ENCODE measurements at places on chromosomes 16 and 17.

- no peak for DNase-seq
Measured at GRCh38 chr16:8581831-8582580, 8.3 kb downstream of the TMEM114 start.

DNA sequence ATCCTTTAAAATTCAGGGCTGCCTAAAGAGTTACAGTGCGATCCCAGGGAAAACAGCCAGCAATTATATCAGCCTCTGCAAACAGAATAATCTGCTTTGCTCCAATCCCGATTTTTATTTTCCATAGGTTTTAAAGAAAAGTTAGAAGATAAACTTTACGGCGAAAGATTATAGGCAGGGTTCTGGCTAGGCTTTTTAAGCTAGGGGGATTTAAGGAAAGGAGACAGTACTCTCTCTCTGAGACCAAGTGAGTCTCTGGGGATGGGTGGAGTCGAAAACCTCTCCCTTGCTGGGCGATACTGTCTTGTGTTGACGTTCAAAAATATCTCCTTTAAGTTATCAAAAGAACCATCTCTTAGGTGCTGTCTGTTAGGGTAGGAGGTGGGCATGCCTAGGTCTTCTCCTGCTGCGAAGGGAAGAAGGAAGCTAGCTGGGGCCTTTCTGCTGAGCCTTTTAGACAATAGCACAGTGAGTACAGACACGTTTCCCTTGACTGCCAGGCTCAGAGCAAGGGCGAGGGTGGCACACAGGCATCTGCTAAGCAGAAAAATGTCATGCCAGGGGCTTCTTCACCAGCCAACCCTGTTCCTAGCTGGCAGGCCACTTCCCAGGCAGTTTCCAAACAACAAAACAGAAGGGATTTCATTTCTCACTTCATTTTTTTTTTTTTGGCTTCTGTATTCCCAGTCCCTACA is 167.9 kb upstream of the MAF start:
- no peak for DNase-seq

DNA sequence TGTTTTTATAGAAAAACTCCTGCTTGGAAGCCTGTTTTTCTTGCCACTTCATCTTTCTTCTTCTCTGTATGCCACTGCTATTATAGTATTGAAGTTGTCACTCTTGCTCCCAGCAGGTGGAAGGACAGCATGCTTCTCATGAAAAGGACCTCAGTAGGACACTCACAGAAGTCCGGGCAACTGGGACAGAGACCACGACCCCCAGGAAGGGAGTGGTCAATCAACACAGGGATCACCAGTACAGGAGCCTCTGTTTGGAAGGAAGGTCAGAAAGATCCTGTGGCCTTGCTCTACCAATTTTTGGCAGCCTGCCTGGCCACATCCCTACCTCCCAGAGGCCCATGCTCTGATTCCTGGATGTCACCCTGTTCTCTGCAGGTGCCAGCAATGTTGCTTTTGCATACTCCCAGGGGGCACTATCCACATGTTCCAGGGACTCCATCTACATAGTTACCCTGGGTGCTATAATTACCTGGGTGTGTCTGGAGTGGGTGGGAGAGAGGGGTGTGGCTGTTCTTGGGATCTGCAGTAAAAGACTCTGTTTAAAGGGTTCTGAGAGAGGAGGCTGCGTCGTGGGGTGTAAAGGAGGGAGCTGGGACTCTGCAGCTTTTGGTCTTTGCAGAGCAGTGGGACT is 13.7 kb upstream of the AKAP10 start:
- no peak for DNase-seq

DNA sequence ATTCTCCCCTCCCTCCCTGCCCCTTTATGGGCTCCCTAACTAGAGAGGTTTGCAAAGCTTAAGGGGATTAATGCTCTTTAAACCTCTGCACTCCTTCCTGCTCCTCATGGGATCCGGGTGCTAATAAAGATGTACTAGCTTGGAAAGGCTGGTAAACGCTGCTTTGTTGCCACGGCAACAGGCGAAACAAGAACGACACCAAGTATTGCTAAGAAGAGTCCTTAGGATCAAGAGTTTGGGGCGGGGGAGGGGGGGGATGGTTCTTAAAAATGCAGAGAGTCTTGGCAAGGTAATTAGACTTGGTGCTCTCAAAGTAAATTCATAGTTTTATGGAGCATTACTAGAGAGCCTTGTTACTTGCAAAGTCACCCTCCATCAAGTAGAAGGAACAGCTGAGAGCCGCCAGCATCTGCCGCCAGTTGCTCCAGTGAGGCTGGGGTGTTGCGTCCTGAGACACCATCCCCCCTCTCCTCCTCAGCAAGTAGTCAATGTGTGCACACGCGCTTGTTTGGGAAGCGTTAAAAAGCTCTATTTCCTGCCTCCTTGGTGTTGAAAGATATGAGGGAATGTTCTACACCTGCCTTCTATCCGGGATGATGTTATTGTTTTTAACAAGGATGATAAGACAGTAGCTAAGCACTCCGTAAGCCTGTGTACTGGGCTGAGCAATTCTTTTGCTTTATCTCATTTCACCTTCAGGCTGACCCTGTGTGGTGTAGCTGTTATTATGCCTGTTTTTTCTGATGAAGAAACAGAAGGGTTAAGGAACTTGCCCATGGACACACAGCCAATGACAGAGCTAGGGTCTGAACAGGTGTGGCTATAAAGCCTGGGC is 190.9 kb downstream of the CCDC182 start:
- DNase-seq = no peak

DNA sequence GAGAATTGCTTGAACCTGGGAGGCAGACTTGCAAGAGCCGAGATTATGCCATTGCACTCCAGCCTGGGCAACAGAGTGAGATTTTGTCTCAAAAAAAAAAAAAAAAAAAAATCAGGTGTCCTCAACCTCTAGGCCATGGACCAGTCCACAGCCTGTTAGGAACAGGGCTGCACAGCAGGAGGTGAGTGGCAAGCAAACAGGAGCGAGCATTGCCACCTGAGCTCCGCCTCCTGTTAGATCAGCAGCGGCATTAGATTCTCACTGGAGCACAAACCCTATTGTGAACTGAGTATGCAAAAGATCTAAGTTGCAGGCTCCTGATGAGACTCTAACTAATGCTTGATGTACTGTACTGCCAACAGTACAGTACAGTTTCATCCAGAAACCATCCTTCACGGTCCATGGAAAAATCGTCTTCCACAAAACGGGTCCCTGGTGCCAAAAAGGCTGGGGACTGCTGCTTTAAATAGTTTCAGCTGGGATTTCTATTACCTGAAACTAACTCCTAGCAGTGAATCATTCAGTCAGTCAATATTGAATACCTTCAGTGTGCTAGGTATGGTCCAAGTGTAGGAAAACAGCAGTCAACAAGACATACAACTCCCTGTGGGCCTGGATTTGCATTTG is 56.3 kb upstream of the DHX40 start:
- no peak for DNase-seq

GRCh38 chr16:10078541-10078949 is 103.7 kb downstream of the GRIN2A start:
- no peak for DNase-seq

GRCh38 chr17:5203178-5203907 is 11.7 kb upstream of the ZNF594 start:
- no peak for DNase-seq

- no peak for DNase-seq
Measured at GRCh38 chr16:67641779-67642708, 2.9 kb upstream of the CARMIL2 start.

DNA sequence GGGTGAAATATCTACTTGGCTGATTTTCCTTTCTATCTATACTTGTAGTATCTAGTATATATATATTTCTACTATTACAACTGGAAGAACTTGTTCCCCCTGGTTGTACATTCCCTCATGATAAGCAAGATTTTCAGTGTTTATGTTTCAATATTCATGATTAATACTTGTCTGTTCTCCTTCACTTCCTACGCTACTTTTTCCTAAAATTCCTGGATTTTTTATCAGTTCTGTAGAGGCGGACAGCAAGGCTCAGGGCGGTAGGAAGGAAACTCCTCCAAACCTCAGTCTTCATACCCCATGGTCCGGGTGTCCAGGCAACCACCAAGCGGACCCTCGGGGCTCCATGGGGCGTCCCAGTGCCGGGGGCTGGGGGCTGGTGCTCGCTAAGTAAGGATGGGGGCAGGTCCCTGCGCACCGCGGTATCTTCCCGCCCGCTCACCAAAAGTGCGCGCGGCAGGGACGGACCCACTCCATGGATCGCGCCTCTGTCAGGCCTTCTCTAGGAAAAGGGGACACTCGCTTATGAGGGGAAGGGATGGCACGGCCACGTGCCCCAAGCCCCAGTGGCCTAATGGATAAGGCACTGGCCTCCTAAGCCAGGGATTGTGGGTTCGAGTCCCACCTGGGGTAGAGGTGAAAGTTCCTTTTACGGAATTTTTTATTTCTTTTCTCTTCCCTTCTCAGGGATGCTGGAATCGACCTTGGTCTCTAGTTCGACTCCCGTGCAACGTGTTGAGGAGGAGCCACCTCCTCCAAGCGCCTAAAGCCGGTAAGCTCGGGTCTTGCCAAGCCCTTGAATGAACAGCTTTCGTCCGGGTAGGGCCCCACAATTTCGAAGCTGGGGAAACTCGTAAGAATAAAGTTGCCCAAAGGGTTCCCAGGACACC is 13.2 kb downstream of the ATP5PD start:
- DNase-seq = peak; percentile 91

DNA sequence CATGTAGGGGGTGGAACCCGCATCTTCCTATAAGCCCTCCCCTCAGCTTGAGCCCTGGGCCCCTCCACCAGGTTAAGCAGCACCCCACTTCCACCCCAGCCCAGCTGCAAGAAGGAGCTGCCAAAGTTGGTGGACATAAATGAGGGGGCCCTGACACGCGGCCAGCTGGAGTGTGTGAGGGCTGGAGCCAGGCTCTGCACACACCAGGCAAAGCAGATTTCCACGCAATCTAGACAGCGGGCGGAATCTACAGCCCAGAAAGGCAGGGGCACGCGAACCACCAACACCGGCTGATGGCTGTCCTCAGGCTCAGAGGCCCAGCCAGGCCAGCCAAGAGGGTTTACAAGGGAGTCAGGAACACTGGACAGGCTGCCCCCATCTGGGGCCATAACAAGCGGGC is 171.2 kb downstream of the ZNF423 start:
- DNase-seq = no peak

GRCh38 chr16:35405526-35405925 is 1946.1 kb downstream of the TP53TG3F start:
- DNase-seq = no peak

- no peak for DNase-seq
Measured at GRCh38 chr17:1529863-1530262, 13.5 kb upstream of the INPP5K start.

GRCh38 chr17:75754378-75755204 is 10.4 kb downstream of the GALK1 start:
- no peak for DNase-seq

DNA sequence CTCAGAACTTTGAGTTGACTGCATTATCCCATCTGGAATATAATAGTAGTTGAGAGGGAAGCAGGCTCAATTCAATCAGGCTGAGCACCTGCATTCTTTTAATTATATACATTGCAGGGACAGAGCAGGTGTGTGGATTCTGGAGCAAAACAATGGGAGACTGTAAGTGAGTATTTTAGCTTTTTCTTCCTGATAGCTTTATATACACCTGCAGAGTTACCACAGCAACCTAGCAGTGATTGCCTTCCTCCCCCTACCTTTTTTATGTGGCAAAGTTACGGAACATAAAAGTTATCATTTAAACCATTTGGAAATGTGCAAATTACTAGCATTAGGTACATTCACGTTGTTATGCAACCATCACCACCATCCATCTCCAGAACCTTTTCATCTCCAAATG is 25.4 kb upstream of the RHOT1 start:
- no peak for DNase-seq

- no peak for DNase-seq
Measured at GRCh38 chr16:19967963-19968362, 83.3 kb upstream of the GPRC5B start.

GRCh38 chr16:24846548-24847357 is 990 bp downstream of the SLC5A11 start:
- no peak for DNase-seq

Data from CD8-positive, alpha-beta T cell (primary cell).